Right forelimb (tissue), 1 donor: ENCODE measurements at places on chromosomes 7 and 10.

DNA sequence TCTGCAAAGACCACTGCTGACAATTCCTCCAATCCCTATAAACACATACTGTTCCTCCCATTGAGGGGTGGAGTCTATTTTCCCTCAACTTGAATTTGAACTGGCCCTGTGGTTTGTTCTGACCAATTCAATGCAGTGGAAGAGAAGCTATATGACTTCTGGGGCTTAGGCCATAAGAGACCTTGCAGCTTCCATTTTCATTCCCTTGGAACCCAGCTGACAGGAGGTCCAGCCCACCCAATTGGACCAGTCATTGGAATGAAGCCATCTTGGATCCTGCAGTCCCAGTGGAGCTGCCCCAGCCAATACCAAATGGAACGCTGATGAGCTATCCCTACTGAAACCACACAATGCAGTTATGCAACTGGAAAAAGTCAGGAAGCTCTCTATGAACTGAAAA, 8.9 kb upstream of the TMED4 start:
- no peak for DNase-seq

GRCh38 chr10:86017841-86018734, 348.5 kb downstream of the GRID1 start:
- no peak for DNase-seq

DNA sequence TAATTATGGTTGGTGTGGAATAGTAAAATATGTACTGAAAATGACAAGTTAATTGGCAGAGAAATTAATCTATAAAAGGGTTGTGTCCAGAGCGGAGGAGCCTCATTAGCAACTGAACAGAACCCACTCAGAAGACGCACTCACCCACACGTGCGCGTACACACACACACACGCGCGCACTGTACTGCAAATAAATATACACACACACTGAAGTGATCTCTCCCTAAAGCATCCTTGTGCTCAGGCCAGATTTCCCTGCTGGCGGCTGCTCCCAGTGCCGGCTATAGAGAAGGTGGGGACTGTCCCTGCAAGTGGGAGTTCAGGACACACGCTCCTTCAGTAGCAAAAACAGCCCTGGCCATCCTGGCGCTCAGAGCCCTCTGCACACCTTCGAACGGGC, 85.2 kb downstream of the CHST15 start:
- DNase-seq, result peak; percentile 34

DNA sequence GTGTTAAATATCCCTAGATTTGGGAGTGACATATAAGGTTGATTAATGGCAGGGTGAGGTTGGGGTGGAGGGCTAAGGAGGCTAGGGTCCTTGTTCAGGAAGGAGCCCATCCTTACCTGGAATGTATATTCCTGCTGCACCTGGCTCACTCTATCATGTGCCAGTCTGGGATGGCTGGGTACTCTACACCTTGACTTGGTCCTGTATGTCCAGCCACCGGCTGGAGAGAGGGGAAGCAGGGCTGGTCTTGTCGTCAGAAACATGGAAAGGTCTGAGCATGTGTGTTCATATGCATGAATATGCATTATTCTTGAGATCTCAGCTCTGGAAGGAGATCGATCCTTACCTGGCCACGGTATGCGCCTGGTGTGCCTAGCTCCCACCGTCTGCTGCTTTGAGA, 33.2 kb downstream of the TMEM270 start:
- DNase-seq, result no peak

DNA sequence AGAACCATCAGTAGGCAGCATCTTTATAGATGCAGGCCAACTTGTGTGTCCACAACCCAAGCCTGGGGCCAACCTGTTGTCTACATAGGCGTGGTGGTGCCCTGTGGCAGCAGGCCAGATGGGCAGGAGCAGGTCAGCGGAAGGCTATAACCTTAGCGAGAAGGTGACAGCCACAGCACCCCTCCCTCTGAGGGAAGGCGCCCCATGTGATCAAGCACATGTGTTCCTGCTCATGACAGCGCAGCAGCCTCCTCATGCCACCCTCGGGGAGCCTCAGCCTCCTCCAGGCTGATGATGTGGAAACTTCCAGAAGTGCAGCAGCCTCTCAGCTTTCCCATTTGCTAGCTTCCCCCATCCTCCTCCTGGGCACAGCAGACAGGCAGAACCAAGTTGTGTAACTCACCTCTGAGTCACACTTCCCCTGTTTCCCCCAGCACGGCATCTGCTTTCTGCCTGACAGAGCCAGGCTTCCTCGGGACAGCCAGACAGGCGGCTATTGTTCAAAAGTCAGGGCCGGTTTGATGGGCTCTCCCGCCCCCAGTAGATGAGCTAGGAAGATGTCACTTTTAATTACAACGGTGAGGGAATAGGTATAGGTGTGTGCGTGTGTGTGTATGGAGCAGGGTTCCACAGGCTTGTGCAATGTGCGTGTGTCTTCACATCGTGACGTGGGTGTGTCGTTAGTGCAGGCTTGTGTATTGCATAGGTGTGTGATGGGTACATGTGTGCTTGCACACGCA, 312.0 kb upstream of the ZMIZ1 start:
- no peak for DNase-seq

DNA sequence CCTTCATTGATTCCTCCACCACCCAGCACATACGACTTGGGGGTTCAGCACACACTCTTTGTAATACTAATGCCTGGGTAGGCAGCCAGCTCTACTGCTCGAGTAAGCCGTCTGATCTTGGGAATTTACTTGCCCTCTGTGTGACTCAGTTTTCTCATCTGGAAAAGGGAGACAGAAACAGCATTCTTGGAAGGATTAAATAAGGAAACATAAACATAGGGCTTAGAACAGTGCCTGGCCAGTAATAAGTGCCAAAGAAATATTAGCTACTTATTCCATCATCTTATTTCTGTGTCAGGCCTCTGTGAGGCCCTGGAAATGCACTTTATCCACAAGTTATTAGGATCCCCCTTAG, 130.1 kb downstream of the TNS3 start:
- DNase-seq, result no peak

- DNase-seq, result no peak
Observed at GRCh38 chr7:130990178-130990832, 256.3 kb upstream of the KLF14 start.

GRCh38 chr7:136865777-136866176, 2.7 kb upstream of the CHRM2 start:
- DNase-seq, result no peak

DNA sequence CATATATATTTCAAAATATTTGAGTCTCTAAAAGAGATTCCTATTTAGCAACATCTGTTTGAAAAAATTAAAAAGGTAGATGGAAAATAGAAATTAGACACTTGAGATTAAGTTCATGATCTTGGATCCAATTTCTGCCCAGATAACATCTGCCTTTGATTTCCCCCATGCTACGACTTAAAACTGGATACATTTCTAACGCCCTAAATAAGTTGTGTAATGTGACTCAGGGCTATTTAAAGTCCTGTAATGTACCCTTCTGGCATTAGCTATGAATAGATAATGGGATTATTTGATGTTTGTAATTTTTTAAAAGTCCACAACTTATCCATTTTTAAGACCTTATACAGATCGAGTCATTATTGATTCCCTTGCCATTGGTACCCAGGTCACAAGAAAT, 23.4 kb downstream of the CFAP43 start:
- no peak for DNase-seq

DNA sequence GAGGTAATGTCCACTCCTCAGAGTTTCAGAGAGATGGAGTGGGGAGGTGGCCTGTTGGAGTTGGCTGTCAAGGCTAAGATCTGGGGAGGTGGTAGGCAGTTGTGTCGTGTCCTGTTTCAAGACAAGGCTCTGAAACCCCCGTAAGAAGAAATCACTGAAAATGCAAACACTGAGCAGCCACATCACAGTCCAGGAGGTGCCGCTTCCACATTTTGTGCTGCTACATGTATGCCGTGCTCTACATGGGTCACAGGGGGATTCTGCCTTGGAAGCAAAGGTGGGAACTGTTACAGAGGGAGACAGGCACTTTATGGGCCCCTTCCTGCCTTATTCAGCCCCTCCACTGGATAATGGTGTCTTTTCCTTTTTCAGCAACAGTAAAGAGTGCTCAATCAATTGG, 11.9 kb downstream of the WDR91 start:
- no peak for DNase-seq

- no peak for DNase-seq
Observed at GRCh38 chr10:52423369-52423768, 109.3 kb downstream of the DKK1 start.

- no peak for DNase-seq
Observed at GRCh38 chr7:110964775-110965174, 126.2 kb upstream of the LRRN3 start.
